Esophagus squamous epithelium (tissue), 5 donors: ENCODE measurements at places on chromosomes 3 and 15. TPM values are rescaled to one million over a fixed set of nuclear protein-coding genes. Genes with fewer than 3 reads are reported as not detected.

The GPR27 gene
- total RNA-seq: 2.9 TPM

The C3orf18 gene
- 0.15 TPM for total RNA-seq

The BSN gene
- 0.18 TPM for total RNA-seq

The PLSCR2 gene
- not detected for total RNA-seq

The BCL2A1 gene
- total RNA-seq: 0.45 TPM

The NR2F2 gene
- 15.6 TPM for total RNA-seq

The DUOXA2 gene
- total RNA-seq: 6.3 TPM

The ALPK3 gene
- total RNA-seq: 1.9 TPM

The POC1A gene
- 10.3 TPM for total RNA-seq

The GADL1 gene
- not detected for total RNA-seq

The HESX1 gene
- total RNA-seq: not detected

The LRCH3 gene
- total RNA-seq: 15.0 TPM

The PCLAF gene
- total RNA-seq: 4.2 TPM

The ARHGEF26 gene
- 9.4 TPM for total RNA-seq

The COL7A1 gene
- total RNA-seq: 65.6 TPM

The DPPA4 gene
- total RNA-seq: not detected

The GPR149 gene
- total RNA-seq: not detected

The LIPC gene
- total RNA-seq: not detected

The SLC28A2 gene
- total RNA-seq: not detected

The CIB1 gene
- total RNA-seq: 58.9 TPM
